ENCODE measurements at places on chromosomes 6 and 20. TPM values are rescaled to one million over a fixed set of nuclear protein-coding genes. Genes with fewer than 3 reads are reported as not detected.

ZSCAN23 gene
- 1.5 TPM for total RNA-seq

IPCEF1 gene
- total RNA-seq: 26.2 TPM

FOXS1 gene
- total RNA-seq: not detected

DNA sequence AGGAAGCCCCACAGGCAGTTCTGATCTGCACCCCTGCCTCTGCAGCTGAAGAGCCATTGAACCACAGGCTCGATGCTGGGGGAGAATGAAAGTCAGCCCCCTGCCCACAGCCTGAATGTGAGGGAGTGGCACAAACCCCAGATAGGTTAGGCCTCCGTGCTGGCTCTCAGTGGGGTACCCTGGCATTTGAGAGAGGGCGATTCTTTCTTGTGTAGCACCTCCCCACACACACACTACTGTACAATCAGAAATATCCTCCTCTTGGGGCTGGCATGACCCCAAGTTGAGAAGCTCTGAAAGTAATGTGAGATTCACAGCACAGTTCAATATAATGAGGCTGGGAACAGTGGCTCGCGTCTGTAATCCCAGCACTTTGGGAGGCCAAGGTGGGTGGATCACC is 17.9 kb downstream of the TTBK1 start:
- no peak for DNase-seq

GRCh38 chr20:36745234-36745926 is 510 bp downstream of the NDRG3 start:
- no peak for DNase-seq
